ENCODE measurements at places on chromosomes 16 and 17. TPM values are rescaled to one million over a fixed set of nuclear protein-coding genes. Genes with fewer than 3 reads are reported as not detected.

EDC4 gene
- total RNA-seq: 90.9 TPM

- DNase-seq: peak; percentile 21
- peak overlapping the region; percentile 79 for H3K4me3 ChIP-seq
- no peaks in the 10 kb centered on the region for H3K36me3 ChIP-seq
- H3K27me3 ChIP-seq: peaks cover 63% of the 10 kb centered on the region
- H3K4me1 ChIP-seq: peaks cover 7% of the 10 kb centered on the region
- no peak overlapping the region for H3K27ac ChIP-seq
These were observed 1.5 kb downstream of the NTN1 start for GRCh38 chr17:9022573-9023391.

- H3K27ac ChIP-seq: no peak overlapping the region
- no peaks in the 10 kb centered on the region for H3K4me1 ChIP-seq
- DNase-seq: no peak
- no peaks in the 10 kb centered on the region for H3K36me3 ChIP-seq
- peaks cover 1% of the 10 kb centered on the region for H3K27me3 ChIP-seq
- H3K4me3 ChIP-seq: no peak overlapping the region
These were observed 367.6 kb upstream of the ERCC4 start for GRCh38 chr16:13552062-13552959.

- DNase-seq: peak; percentile 86
- peaks cover 43% of the 10 kb centered on the region for H3K4me1 ChIP-seq
- peaks cover 74% of the 10 kb centered on the region for H3K36me3 ChIP-seq
- peak overlapping the region; percentile 96 for H3K27ac ChIP-seq
These were observed 309.4 kb downstream of the SEC14L1 start for GRCh38 chr17:77449908-77450741.

DNA sequence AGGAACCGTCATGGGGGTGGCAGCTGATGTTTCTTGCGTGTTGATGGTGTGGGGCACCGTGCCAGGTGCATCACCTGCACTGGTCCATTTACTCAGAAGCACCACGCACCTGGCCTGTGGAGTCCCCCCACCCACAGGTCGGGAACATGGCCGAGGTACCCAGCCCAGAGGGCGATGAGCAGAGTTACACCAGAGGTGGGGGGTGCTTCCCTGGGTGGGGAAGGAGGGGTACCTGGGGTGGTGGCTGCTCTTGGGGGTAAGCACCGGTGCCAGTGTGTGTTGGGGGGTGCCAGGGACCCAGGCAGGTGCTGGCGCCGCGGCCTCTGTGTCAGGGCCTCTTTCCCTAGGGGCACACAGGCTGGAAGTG, 5.0 kb upstream of the ZNF750 start:
- H3K27ac ChIP-seq: no peak overlapping the region
- H3K27me3 ChIP-seq: no peaks in the 10 kb centered on the region
- no peak overlapping the region for H3K4me3 ChIP-seq
- H3K36me3 ChIP-seq: peaks cover 2% of the 10 kb centered on the region

GRCh38 chr17:48426019-48426665, 3.9 kb downstream of the SKAP1 start:
- no peak for DNase-seq
- peak overlapping the region; percentile 94 for H3K27ac ChIP-seq

KPNA2 gene
- total RNA-seq: 165 TPM

TMEM220 gene
- 0.63 TPM for total RNA-seq

DNA sequence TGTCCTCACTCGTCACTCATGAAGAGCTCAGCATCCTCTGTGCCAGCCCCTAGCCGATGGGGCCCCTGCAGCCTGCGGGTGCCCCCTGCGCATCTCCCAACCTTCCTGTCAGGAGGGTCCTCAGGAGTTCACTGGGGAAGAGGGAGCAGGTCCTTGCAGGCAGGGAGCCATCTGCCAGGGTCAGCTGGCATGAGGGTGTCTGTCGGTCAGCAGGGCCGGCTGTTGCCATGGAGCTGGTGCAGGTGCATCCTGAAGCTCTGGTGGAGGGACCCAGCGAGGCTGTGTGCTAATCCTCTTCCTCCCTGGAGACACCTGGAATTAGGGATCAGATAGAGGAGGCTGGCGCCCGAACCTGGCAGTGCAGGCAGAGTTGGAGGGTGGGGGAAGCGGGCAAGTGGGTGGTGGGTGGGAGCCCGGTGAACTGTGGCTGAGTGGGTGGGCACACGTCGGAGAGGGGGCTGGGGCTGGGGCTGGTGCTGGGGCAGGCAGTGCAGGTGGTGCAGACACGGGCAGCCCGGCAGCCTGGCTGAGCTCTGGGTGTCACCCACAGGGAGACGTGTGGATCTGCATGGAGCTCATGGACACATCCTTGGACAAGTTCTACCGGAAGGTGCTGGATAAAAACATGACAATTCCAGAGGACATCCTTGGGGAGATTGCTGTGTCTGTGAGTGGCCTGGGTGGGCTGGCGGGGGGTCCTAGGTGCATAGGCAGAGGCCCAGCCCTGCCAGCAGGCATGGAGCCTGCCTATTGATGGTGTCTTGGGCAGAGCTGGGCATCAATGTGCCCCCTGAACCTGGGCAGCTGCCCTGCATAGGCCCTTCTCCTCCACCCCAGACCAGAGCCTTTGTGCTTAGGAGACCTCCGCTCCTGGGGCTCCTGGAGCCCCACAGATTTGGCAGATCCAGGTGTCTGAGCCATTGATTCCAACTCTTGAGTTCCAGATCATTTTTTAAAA, 17.4 kb downstream of the MAP2K3 start:
- peaks cover 57% of the 10 kb centered on the region for H3K36me3 ChIP-seq
- no peak overlapping the region for H3K4me3 ChIP-seq
- H3K27me3 ChIP-seq: no peaks in the 10 kb centered on the region

IRX3 gene
- not detected for total RNA-seq

DNA sequence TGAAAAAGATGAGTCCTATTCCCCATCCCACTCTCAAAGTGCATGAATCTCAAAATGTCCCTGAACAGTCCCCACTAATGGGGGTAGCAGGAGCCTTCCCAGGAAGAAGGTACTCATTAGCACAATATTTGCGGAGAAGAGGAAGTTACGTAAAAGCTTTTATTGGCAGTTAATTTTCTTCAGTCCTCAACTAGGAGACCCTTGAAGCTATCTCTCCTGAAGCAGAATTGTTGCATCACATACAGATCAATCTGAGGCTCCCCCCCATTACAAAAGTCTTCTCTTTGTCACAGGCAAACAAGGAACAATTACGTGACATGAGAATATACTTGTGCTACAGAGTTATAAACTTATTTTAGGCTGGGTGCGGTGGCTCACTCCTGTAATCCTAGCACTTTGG, 14.2 kb downstream of the SLFN12L start:
- H3K4me3 ChIP-seq: no peak overlapping the region
- H3K36me3 ChIP-seq: peaks cover 86% of the 10 kb centered on the region
- peak overlapping the region; percentile 67 for H3K27ac ChIP-seq

GRCh38 chr17:57758654-57759053, 13.6 kb upstream of the CCDC182 start:
- DNase-seq: no peak
- no peak overlapping the region for H3K4me3 ChIP-seq
- H3K27me3 ChIP-seq: no peaks in the 10 kb centered on the region
- no peaks in the 10 kb centered on the region for H3K4me1 ChIP-seq
- no peak overlapping the region for H3K27ac ChIP-seq

IL32 gene
- 971 TPM for total RNA-seq

- DNase-seq: peak; percentile 35
- no peak within 1 kb of the TSS for H3K4me3 ChIP-seq
- no peak within 1 kb of the TSS for H3K27ac ChIP-seq
These were observed at the start of gene CDH3 for GRCh38 chr16:68644715-68645493. CDH3 (plus strand) TSS chr16:68645310; CDS start chr16:68645380, 70 bp downstream.

TNFRSF17 gene
- not detected for total RNA-seq

DNA sequence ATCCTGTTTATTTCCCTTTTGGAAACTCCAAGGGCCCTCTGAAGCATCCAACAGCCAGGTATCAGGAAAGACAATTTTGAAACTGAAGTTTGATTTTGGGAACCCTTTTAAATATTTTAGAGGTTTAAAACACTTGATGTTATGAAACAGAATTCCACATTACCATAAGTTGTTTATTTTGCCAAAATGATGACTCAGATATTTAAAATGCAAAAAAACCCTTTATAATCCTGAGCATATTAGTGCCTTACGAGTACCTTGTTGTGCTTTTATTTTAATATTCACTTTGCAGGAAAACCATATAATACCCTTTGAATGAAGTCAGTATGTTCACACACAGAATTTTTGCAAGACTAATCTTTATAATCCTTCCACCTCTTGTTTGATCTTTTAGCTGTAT, 765.1 kb upstream of the CA10 start:
- no peak for DNase-seq
- no peak overlapping the region for H3K4me3 ChIP-seq
- no peaks in the 10 kb centered on the region for H3K36me3 ChIP-seq

GRCh38 chr16:88290850-88291830, 91.6 kb upstream of the ZNF469 start:
- H3K27ac ChIP-seq: no peak overlapping the region
- DNase-seq: no peak
- H3K4me1 ChIP-seq: no peaks in the 10 kb centered on the region
- peaks cover 5% of the 10 kb centered on the region for H3K27me3 ChIP-seq

KCNAB3 gene
- total RNA-seq: 7.6 TPM

CCL4 gene
- total RNA-seq: 287 TPM

DNA sequence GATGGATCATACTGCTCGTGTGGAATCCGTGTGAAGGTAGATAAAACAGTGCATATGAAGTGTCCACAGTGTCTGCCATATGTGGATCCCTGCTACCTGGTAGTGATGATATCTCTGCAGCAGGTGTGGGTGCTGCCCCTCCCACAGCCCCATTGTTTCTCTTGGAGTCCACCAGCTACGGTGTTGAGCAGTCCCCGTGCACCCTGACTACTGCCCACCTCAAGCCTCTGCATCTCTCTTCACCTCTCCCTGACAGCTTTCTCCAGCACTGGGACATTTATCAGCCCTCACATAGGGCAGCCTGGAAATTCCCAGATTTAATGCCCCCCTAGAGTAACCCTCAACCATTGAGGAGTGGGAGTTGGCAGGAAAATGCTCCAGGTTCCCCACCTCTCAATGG, 244.7 kb downstream of the IRF8 start:
- no peaks in the 10 kb centered on the region for H3K36me3 ChIP-seq
- H3K4me1 ChIP-seq: no peaks in the 10 kb centered on the region
- H3K4me3 ChIP-seq: no peak overlapping the region
- no peak overlapping the region for H3K27ac ChIP-seq

DNA sequence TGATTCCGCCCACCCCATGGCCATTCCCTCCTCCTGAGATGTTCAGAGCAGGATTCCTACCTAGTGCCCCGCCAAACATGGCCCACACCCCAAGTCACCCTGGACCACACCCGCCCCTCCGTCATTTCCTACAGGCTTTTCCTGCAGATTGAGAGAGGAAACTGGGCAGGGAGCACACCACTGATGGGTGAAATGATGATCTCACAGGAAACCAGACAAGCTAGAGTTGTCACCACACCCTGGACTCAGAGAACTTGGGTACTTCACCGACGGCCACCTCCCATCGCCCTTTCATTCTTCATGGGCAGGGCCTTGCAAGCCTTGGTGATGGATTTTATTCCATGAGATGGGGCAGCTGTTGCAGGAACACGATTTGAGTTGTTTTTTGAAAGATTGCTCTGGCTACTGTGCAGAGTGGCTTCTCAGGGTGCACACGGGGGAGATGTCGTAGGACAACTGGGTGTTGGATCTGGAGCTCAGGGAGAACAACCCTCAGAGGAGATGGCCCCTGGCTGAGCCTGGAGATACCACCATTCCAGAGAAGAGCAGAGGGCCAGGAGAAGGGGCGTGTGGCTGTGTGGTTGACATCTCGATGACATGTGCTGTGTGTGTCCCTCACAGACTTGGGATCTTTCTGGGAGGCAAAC, 7.4 kb upstream of the B9D1 start:
- peak; percentile 41 for DNase-seq
- no peaks in the 10 kb centered on the region for H3K36me3 ChIP-seq
- H3K27me3 ChIP-seq: no peaks in the 10 kb centered on the region

- peaks cover 2% of the 10 kb centered on the region for H3K27me3 ChIP-seq
- peaks cover 30% of the 10 kb centered on the region for H3K4me1 ChIP-seq
- DNase-seq: peak; percentile 56
- no peaks in the 10 kb centered on the region for H3K36me3 ChIP-seq
These were observed 52.0 kb downstream of the LDHD start for GRCh38 chr16:75064403-75065148.

MYCBPAP gene
- total RNA-seq: 6.9 TPM

CEP20 gene
- total RNA-seq: 39.0 TPM

FMNL1 gene
- 298 TPM for total RNA-seq

DNA sequence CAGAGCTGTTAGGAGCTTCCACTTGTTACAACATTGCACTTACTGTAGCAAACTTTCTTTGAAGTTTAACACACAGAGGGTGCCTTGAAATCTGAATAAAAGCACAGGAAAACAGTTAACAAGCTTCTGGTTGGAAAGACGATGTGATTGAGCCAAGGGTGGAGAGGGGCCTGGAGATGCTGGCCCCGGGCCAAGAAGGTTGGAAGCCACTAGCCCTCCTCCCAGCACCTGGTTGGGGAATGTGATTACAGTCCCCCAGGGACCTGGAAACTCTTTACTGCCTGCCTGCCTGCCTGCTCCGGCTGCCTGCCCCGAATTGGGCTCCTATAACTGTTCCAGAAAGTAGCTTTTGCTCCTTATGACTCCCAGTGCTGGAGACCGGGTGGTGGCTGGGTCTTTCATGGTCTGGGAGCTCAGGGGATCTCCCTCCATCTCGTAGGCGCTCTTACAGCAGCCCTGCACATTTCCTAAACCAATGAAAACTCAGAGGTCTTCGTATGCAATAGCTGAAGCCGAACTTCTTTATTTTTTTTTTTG, 48.0 kb upstream of the ZFHX3 start:
- no peak overlapping the region for H3K4me3 ChIP-seq
- H3K27me3 ChIP-seq: no peaks in the 10 kb centered on the region
- no peak overlapping the region for H3K27ac ChIP-seq
- no peak for DNase-seq

DNA sequence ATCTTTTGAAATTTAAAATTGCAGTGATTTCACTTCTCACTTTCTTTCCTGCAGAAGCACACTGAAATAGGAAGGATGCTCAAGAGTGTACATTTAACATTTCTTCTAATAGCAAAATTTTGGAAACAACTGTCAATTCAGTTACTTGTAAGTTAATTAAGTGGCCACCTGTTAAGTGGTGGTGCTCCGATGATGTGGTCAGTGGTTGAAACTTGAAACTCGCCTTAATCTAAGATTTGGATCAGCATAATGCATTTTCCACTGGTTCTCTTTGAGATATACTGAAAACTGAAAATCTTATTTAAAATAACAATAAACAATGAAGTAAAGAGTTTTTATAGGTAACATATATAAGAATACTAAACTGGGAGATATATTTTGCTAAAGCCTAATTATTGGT, 7.0 kb upstream of the MYH8 start:
- H3K4me1 ChIP-seq: no peaks in the 10 kb centered on the region
- no peak overlapping the region for H3K27ac ChIP-seq
- peaks cover 20% of the 10 kb centered on the region for H3K27me3 ChIP-seq
- DNase-seq: no peak
- H3K4me3 ChIP-seq: no peak overlapping the region
- no peaks in the 10 kb centered on the region for H3K36me3 ChIP-seq

GPR139 gene
- not detected for total RNA-seq

SPNS3 gene
- 24.7 TPM for total RNA-seq

TNRC6C gene
- total RNA-seq: 26.4 TPM

STH gene
- not detected for total RNA-seq

RAB26 gene
- total RNA-seq: 0.49 TPM

All from activated CD8-positive, alpha-beta T cell treated with anti-CD3 and anti-CD28 coated beads for 36 hours (primary cell).